Activated naive CD4-positive, alpha-beta T cell treated with anti-CD3 and anti-CD28 coated beads, Interleukin-2, amount 50 U/mL, for 72 hours (primary cell): ENCODE measurements at places on chromosomes 1 and 21. TPM values are rescaled to one million over a fixed set of nuclear protein-coding genes. Genes with fewer than 3 reads are reported as not detected.

Gene POMGNT1
- 29.0 TPM for total RNA-seq

Gene PGBD5
- 0.10 TPM for total RNA-seq

Gene ADORA3
- total RNA-seq: 0.11 TPM

Gene PLD5
- not detected for total RNA-seq

Gene IFNAR1
- total RNA-seq: 26.4 TPM

Gene ESRRG
- not detected for total RNA-seq

Gene AP4B1
- 58.9 TPM for total RNA-seq

DNA sequence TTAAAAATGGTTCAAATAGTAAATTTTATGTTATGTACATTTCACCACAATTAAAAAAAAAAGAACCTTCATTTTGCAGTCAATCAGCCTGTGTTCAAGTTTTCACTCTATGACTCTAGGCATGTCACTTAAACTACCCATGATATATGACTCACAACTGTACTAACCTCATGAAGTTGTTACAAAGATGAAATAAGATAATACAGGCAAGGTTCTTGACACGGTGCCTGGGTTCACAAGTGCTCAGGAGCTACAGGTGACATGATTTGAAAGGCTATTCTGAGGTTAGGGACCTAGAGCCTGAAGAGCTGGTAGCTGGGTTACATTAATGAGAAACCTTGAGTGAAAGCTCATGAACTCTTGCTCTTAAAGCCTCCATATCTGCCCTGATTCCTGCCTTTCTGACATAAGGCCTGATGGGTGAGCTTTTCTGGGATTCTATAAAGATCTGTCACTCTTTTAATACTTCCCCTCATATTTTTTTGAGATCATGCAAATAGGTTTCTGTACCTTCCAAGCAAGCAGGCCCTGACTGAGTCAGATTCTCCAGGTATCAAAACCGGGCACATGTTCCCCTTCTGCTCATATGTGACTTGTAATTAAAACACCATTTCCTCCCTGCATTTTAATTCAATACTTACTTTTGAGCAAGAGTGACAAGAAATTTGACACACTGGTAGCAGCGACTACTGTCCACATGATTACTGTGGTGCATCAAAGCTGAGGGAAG lies 34.0 kb downstream of the PCSK9 start:
- DNase-seq: peak; percentile 31

DNA sequence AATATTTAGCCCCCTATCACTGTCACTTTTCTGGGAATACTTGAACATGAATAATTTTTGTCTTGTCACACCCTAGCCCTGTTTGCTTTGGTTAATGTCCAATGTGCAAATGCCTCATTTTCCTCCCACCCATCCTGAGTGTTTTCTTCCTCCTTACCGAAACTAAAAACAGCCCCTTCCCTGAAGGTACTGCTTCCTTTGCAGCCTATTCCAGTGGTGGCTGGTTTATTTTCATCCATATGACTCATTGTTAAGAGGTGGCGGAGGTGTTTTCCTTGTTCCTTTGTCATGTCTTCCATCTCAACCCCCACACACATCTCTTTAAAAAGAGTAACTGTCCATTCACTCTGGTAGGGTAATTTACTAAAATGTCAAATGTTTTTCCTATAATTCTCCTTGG lies 40.4 kb downstream of the CD55 start:
- no peak for DNase-seq

DNA sequence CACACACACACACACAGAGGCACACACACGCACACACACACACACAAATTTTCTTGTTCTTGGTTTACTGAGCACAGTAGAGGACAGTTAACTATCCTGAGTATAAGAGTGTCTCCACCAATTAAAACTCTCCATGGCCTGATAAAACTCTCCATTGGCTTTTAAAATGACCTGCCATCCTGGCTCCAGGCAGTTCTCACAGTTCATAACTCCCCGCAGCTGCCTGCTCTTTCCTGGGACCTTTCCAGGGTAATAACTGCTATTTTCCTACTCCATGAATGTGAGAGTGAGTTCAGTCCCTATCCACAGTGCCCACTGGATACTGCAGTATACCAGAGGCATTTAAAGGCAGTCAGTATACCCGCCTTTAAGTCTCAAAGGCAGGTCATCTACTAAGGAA lies 351.5 kb downstream of the PLPP3 start:
- DNase-seq: no peak

GRCh38 chr1:208080396-208081286 lies 163.5 kb downstream of the PLXNA2 start:
- no peak for DNase-seq

DNA sequence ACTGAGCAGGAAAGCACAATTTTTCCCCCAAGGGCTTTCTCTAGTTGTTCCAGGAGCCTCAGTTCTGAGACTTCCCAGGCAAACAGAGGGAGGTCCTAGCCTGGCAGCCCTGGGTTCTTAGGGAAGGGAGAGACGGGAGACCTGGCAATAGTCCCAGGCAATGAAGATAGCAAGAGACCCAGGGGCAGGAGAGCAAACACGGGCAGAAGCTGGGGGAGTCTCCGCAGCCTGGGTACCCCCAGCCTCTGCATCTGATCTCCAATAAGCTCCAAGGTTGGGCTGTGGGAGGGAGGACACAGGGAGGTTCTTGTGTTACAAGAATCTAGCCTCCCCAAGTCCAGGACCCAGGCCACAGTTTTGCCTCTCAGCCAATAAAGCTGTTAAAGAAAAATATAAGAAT lies 2.4 kb downstream of the BLACAT1 start:
- no peak for DNase-seq

GRCh38 chr21:37658817-37659458 lies 257.3 kb downstream of the KCNJ6 start:
- no peak for DNase-seq

- DNase-seq: no peak
Measured at GRCh38 chr1:58778385-58779000, 5.4 kb downstream of the JUN start.

DNA sequence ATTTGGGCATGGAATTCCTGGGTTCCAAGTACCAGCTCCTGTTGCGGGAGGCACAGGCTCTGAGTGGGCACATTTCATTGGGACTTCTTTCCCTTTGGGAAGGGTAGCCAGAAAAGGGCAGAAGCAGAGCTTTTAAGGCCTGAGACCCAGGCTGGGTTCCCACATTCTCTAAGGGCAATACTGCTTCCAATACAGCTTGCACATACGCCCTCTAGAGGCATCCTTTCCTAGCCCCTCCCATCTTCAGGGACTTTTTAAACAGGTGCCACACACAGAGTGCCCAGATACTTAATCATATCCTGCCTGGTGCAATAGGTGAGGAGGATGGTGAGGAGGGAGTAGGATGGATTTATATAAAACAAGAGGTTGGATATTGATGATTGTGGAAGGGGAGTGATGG lies 5.7 kb downstream of the GPR88 start:
- peak; percentile 40 for DNase-seq

DNA sequence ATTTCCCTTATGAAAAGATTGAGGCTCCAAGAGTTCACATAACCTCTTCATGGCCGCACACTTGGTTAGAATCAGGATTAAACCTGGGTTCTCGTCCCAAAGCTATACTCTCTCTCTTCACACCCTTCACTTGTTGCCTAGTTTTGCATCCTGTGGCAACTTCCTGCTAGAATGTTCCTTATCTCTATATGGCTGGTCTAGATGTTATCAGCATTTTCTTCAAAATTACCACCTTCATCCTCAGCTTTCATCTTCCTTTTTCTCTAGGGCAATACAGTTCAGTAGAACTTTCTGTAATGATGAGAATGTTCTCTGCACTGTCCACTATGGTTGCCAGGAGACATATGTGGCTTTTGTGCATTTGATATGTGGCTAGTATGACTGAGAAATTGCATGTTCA lies 31.1 kb upstream of the BCAR3 start:
- no peak for DNase-seq

GRCh38 chr1:10065344-10065685 lies 32.6 kb downstream of the UBE4B start:
- DNase-seq: no peak

- no peak for DNase-seq
Measured at GRCh38 chr1:185850366-185850765, 116.2 kb downstream of the HMCN1 start.

DNA sequence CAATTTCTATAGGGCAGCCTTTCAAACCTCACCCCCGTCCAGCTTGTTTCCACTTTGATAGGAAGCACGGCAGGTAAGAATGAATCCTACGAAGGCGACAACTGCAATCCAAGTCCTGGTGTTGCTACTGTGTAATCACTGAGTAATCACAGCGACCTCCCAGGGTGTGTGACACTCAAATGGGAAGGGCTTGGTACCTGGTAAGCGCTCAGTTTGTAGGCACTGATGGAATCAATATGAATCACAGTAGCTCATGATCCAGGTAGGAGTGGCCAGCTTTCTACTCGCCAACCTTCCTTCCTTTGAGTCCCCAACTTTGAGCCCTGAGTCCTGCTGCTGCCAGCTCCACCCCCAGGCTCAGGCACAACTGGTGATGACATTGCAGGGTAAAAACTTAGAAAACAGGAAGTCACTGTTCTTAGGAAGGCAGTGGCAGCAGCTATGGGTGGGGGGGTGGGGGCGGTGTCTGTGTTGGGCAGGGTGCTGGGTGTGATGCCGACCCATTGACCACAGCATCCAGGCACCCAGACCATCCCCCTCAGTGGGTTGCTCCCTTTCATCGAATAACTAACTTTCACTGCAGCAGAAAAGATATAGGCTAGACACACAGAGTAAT lies 70.7 kb downstream of the CD247 start:
- peak; percentile 77 for DNase-seq

- no peak for DNase-seq
Measured at GRCh38 chr1:36161641-36162531, 5.9 kb downstream of the MAP7D1 start.

DNA sequence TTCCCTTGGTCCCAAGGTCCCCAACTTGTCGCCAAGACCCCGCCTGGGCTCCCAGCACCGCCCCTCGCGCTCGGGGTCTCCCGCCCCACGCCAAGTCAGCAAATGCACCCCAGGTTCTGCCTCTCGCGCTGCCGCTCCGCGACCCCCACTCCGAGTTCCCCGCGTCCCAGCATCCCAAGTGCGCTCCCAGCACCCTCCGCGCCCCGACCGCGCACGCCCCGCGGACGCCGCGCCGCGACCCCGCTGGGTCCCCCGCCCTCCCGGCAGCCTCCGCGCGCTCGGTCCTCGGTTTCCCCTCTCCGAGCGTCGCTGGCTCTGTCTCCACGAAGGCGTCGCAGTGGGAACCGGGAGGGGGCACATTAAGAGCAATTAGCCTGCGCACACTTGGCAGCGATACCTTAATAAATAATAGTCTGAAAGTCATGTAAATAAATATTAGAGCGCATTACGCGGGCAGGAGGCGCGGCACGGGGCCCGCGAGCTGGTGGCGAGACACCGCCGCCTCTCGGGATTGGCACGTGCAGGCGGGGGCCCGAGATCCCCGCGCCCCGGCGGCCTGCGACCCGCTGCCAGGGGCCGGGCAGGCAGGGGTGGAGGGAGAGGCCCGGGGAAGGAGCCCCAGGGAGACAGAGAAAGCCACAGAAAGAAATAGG lies 75.9 kb downstream of the VWA5B1 start:
- no peak for DNase-seq

DNA sequence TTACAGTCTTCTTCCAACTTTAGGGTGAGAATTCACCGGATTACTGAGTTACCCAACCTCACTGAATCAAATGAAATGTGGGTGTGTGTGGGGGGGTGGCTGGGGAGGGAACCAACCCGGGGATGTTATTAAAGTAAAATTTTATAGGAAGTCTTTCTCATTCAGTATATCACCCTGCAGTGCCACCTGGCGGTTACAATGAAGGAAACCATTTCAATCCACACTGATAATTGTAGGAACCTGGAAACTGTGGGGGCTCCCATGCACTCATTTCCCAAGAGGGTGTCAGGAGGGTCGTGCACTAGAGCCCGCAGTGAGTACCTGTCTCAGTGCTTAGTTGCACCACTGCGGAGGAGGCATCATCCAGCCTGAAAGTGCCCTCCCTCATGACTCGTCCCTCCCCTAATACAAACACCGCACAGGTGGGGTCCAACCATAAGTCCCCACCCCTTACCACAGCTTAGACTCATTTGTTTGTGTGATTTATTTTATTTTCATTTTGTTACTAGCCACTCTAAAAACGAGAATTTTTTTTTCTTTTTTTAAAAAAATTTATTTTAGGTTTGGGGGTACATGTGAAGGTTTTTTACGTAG lies 29.1 kb upstream of the IGSF5 start:
- no peak for DNase-seq

DNA sequence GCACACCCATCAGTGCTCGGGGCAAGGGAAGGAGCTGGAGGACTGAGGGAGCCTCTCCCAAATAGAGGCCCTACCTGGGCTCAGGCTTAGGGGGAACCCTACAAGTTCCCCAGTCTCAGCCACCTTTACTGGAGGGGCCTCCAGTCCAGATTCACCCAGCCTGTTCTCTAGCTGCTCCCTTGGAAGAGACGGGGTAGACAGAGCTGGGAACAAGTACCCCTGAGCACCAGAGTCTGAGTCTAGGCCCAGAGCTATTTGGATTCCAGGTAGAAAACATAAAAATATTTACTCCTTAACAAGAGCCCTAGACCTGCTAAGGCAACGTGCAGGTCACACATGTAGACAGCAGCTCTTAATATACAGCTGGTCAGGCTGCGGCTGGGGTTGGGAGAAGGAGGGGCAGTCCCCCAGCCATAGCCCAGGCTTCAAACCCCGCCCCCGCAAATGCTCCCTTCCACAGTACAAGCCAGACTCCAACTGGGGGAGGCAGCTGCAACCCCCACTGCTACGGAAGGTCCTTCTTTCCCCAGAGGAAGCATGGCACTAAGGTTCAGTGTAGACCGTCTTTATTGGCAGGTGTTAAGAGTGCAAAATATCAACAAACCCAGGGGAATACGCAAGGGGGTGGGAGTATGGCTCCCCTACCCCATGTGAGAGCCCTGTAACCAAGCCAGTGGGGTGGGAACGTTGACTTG lies 8.0 kb downstream of the TENT5B start:
- DNase-seq: no peak

DNA sequence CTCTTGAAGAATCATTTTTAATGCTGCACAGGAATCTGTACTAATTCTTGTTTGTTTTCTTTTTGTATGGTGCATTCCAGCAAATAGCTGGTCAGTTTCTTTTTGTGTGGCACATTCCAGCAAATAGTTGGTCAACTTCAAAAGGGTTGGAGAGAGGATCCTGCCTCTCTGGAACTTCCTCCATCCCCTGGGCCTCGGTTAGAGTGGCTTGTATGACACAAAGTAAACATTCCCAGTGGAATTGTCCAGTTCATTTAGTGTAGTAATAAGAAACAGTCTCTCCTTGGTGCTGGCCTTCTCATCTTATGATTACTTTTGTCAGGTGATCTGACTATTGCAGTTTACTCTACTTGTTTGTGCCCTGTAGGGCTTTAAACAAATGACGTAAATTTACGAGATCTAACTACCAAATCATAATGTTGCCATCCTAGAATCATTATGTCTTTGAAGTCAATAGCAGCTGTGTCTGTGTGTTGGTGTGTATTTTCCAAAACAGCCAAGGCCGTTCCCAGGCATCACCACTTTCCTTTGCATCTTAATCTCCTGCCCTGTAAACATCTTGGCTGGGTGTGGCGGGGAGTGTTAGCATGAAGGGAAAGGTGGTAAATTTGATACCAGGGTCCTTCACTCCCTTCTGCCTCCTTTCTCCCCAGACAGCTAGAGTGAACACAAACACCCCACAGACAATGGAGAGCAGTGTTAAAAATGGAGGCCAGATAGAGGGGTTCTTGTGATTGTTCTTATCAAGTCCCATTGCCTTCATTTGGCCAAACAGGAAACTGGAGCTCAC lies 77.9 kb downstream of the CDC7 start:
- DNase-seq: no peak

- DNase-seq: no peak
Measured at GRCh38 chr1:230971771-230972170, 6.9 kb downstream of the TTC13 start.
